Renal cortex interstitium (tissue), 15 donors: ENCODE measurements at places on chromosomes 5 and 9. TPM values are rescaled to one million over a fixed set of nuclear protein-coding genes. Genes with fewer than 3 reads are reported as not detected.

Gene HACD4
- 2.9 TPM for polyA plus RNA-seq

Gene SOWAHA
- polyA plus RNA-seq, result 4.4 TPM

Gene GABRG2
- polyA plus RNA-seq, result 0.03 TPM

Gene HTR4
- not detected for polyA plus RNA-seq

Gene CAMK4
- polyA plus RNA-seq, result 5.9 TPM

Gene IFNE
- not detected for polyA plus RNA-seq

Gene GPSM1
- 48.1 TPM for polyA plus RNA-seq

Gene SLC36A2
- polyA plus RNA-seq, result 13.1 TPM

Gene PPP1R26
- polyA plus RNA-seq, result 33.4 TPM

Gene OBP2B
- polyA plus RNA-seq, result 0.34 TPM

- no peak for DNase-seq
These were observed 48.1 kb downstream of the TEK start for GRCh38 chr9:27157097-27157496.

DNA sequence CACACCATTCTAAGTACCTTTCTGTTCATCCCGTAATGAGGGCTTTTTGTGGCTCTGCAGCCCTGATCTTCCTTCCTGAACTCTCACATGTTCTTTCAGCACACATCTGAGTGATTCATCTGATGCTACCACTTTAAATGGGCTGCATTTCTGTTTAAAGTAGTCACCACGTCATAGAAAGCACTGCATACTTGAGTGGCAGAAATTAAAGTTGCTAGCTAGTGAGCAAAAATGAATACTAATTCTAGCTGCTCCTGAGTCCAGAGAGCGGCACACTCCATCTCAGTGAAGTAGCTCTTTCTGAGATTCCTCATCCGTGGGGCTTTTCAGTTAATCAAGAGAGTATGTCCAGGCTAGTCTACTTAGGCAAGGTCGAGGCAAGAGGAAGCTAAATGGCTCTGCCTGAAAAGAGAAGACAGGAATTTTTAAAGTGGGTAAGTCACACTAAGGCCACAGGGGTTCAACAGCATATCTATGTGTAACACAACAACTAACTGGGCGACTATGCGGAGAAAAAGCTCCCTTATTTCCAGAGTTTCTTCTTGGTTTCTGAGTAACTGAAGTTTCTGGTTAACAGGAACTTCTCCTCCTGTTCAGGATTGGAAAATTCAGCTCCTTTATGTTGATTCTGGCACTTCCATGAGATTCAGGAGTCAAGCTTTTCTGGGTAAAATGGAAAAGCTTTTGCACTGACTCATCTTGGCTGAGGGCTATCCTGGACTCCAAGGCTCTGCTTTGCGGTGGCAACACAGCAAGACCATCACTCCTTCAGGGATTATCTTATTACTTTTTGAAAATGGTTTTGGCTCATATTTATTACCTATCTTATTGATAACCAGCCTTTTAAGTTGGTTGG is 109.5 kb downstream of the TAF11L14 start:
- no peak for DNase-seq

DNA sequence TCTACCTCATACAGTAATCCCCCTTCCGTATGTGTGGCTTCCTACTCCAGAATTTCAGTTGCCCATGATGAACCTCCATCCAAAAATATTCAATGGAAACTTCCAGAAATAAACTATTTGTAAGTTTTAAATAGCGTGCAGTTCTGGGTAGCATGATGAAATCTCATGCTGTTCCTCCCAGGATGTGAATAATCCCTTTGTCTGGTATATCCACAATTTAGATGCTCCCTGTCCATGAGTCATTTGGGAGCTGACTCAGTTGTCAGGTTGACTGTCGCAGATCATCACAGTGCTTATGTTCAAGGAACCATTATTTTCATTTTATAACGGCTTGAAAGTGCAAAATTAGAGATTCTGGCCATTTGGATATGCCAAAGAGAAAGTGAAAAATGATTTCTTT is 290.1 kb upstream of the CDH9 start:
- DNase-seq, result no peak

DNA sequence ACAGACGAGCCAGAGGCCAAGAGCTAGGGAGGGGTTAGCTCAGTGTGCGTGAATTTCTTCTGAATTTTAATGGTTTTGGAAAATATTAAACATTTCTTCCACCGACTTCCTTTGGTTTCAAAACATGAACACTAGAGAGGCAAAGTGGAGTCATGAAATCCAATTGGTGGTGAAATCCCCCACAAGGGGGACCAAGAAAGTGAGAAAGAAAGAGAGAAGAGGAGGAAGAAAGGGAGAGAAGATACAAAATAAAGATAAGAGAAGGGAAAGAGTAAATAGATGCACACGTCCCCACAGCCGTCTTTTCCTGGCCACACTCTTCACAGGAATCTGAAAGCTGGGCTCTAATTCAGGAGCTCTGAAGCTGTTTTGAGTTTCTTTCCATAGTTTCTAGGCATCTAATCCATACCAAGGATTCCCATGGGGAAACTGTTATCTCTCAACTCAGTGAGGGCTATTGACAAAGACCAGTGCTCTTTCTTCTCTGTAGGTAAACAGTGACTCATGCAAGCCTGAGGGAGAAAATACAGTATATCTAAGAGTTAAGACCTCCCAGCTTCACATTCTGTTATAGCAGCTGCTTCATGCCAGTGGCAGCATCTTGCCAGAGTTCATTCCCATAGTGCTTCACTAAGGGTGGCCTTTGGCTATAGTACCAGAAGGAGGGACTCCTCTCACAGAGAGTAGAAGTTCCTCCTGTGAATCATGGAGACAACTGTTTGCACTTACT is 115.8 kb upstream of the LIFR start:
- no peak for DNase-seq

GRCh38 chr9:87062746-87063145 is 115.4 kb upstream of the GAS1 start:
- no peak for DNase-seq

DNA sequence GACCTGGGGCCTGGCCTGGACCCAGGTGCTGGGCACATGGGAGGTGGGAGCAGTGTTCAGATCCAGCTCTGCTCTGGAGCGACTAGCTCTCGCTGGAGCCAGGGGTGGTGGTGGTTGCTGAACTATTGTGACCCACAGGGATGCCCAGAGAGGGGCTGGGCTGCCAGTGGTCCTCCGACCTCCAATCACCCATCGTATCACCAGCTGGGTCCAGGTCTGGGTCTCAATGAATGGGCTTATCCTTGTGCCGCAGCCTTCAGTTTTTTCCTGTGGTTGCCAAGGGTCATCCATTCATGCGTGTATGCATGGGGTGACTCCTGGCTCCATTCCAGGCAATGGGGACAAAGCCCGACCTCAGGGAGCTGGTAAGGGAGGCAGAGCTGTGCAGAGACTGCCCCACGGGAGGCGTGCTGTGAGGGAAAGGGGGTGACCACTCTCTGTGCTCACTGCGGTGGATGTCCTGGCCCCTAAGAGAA is 68.6 kb upstream of the RNF130 start:
- DNase-seq, result no peak

- DNase-seq, result no peak
These were observed 74.0 kb downstream of the GNAQ start for GRCh38 chr9:77957652-77958051.

DNA sequence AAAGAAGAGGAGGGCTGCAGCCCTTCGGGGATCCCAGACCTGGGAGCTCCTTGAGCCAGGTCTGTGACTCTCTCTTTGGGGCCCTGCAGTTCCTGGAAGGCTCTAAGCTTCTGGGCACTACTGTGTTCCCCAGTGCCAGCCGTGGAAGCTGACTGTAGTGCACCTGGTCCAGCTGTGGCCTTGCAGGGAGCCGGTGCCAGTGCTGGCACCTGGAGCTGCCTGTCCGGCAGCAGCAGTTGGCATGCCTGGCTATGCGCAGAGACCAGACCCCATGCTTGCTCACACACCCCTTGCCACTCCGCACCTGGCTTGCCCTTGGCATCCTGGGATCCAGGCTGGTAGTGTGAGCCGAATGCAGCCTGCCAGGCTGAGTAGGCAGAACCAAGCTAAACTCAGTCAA is 91.0 kb upstream of the PUM3 start:
- DNase-seq, result no peak

DNA sequence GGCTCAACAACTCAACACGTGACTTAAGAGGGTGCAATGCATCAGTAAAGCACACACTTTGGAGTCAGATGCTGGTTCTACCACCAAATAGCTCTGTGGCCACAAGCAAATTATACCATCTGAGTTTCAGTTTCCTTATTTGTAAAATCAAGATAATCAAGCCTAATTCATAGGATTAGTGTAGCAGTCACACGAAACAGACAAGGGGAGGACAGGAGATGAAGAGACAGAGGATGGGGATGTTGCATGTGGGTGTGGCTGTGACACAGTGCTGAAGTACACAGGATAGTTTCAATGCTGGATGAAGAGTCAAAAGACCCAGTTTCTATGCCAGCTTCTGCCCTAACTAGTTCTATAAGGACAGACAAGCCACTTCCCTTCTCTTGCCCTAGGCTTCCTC is 60.2 kb downstream of the SPOCK1 start:
- no peak for DNase-seq

DNA sequence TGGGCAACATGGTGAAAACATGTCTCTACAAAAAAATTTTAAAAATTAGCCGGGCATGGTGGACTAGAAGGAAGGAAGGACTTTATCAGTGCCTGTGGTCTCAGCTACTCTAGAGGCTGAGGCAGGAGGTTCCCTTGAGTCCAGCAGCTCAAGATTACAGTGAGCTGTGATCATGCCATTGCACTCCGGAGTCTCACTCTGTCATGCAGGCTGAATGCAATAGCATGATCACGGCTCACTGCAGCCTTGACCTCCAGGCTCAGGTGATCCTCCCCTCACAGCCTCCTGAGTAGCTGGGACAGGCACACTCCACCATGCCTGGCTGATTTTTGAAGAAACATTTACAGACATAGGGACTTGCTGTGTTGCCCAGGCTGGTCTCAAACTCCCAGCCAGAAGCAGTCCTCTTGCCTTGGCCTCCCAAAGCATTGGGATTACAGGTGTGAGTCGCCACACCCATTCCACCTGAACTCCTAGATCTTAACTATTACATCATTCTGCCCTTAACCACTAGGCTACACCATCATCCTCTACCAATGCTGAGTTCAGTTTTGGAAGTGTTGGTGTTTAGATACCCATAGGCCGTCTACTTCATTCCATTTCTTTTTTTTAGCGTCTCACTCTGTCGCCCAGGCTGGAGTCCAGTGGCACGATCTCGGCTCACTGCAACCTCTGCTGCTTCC is 2.0 kb upstream of the URM1 start:
- DNase-seq, result no peak

DNA sequence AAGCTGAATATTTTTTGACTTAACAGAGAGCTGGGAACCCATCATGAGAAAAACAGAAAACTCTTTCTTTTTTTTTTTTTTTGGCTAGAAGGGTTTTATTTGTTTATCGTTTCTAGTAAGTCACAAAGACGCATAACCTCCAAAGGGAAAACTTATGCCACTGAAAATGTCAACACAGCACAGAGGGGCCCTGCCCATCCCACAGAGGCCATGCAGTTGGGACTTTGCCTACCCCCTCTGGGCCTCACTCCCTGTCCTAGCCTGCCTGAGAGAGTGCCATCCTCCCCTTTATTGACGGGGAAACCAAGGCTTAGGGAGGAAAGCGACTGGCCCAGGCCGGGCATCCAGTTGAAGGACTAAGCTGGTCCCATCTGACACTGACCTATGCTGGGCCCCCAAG is 74.7 kb downstream of the VAV2 start:
- DNase-seq, result no peak

DNA sequence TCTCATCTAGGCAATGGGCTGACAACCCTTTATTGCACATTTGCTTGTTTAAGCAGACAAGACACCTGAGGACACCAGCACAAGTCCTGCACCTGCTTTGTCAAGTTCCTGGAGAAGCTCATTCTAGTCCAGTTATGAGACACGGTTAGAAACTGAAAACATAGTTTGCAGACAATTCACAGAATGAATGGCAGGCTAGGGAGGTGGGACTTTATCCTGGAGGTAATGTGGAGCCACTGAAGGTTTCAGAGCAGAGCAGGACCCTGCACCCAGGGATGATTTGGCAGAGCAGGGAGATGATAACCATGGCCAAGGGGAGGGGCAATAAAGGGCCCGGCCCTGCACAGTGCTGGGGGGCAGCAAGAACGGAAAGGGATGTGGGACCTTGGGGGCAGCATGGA is 50.7 kb upstream of the SLC25A51 start:
- DNase-seq, result no peak

GRCh38 chr5:92019376-92019990 is 636.4 kb upstream of the ARRDC3 start:
- DNase-seq, result no peak

- DNase-seq, result no peak
These were observed 104.1 kb downstream of the TTLL11 start for GRCh38 chr9:121989010-121989409.

GRCh38 chr9:109875495-109876129 is 95.6 kb downstream of the PALM2AKAP2 start:
- DNase-seq, result no peak

DNA sequence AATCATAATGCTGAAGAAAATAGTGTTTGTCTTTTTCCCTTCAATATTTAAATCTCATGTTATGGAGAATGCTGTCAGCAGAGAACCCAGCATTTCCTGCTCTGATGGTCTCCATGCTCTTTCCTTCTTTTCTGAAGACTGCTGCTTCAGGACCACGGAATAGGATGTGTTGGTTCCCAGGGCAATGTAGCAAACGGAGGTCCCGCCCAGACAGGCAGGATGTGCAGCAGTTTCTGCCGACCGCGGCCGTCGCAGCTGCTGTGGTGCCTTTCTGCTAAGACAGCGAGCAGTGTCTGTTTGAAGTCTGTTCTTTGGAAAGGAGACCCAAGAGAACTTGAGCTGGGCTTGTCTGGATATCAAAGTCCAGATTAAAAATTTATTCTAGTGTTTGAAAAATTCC is 654.3 kb downstream of the CCDC171 start:
- DNase-seq, result no peak

- DNase-seq, result peak; percentile 6
These were observed 312.1 kb downstream of the CDH12 start for GRCh38 chr5:22541037-22541436.

DNA sequence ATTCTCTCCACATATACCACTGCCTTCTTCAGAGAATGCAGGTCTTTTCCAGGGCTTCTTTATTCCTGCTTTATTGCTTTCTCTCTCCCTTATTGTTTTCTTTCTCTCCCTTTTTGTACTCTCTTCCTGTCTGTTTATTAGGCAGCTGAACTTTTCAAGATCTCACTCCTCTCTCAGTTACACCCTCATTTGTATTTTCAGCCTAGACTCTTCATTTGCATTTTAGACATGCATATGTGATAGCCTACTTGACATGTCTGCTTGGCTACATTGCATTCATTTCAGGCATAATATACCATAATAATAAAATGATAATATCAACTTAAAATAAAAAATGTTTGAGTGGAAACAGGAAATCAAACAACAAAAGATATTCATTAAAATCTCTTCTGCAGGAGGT is 377.9 kb upstream of the TNC start:
- DNase-seq, result no peak

DNA sequence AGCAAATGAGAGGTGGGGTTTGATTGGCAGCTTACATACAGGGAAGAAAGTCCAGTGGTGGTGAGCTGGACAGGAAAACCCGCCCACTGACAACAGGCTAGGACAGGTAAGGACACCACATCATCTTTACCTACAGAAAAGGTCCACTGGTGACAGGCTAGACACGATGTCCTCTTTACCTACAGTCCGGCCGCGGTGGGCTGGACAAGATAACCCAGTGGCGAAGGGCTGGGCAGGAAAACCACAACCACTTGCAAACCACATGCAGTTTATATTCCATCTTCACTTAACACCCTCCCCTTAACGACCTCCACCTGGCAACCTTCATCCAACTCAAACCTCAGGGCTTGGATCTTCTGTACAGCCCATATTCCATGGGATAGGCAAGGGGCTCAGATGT is 5.0 kb upstream of the NIPAL4 start:
- no peak for DNase-seq

- DNase-seq, result no peak
These were observed 65.2 kb downstream of the STARD4 start for GRCh38 chr5:111447099-111447498.
